NCI-H1092 treated with DMSO at 0.1 percent for 48 hours (cell line): ENCODE measurements at places on chromosomes 5 and 9.

GRCh38 chr5:169980418-169981053, at the start of gene INSYN2B:
Gene INSYN2B, minus strand, starts transcription at chr5:169980495. Its CDS starts 96,597 bp downstream, at chr5:169883898.
- peak; percentile 87 for DNase-seq

DNA sequence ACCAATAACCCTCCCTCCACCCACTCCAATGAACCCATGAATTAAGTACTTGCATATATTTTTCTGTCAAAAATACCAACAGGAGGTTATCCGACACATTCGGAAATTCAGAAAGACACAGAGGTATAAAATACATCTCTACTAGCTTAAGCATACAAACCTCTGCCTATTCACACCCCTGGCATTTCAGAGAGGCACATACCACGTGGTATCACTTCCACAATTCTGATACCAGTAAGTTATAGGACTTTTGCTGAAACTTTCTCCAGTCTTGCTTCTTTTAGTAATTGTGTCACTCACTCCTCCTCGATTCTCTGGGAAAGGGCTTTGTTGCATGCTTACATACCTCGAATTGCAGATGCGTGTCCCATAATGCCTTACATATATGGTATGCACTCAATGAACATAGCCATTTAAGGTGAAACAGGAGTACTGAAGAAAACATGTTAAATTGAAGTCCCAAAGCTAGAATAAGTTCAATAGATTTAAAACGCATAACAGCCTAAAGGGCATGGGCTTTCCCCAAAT, 58.1 kb downstream of the TLE1 start:
- DNase-seq, result no peak

- no peak for DNase-seq
Measured at GRCh38 chr9:136007934-136008692, 46.9 kb upstream of the UBAC1 start.

DNA sequence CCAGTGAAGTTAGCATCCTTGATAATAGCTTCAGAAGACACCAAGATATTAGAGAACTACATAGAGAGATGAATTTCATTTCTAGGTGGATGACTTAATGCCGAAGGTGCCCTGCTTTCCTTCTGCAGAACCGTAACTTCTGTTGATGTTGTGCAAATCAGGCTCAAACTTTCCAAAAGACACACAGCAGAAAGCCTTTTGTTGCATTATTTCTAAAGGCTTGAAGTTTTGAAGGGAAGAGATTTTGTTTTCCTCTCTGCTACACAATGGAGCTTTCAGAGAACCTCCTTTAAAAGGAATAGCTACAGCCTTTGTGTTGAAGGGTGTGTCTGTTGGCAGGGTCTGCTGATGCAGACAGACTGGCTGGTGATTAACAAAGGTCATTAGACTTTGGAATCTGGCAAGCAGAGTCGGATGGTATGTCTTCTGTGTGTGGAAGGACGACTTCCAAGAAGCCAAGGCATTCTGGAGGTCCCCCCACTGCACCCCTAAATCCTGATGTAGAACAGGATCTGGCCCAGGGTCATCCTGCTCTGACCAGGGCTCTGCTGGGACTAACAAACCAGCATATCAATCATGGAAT, 57.8 kb downstream of the ZNF462 start:
- DNase-seq, result no peak

- no peak for DNase-seq
Measured at GRCh38 chr5:38866362-38867031, 20.7 kb downstream of the OSMR start.
